Upper lobe of left lung (tissue), 6 donors: ENCODE measurements at places on chromosomes 5 and 9. TPM values are rescaled to one million over a fixed set of nuclear protein-coding genes. Genes with fewer than 3 reads are reported as not detected.
A peak's percentile ranks its signal among the peaks of the same experiment; 100 is the strongest.

The BARHL1 gene
- total RNA-seq = not detected

The PCDHGB1 gene
- total RNA-seq = 0.76 TPM

DNA sequence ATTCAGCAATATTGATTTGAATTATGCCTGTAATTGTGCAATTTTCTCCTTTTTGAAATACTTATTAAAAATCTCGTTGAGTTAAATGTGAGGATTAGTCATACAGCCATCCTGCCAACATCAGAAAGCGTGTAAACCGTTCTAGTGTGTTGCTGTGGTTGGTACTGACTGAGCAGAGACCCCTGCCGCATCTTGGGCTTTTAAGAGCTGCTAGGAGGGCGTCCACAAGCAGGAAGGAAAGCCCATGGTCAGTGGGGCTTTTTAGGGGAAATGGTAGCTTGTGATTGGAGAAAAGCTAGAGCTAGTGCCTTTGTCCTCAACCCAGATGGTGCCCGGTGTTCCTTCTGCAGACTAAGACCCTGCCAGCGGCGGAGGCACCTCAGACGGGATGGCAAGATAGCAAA is 1.3 kb downstream of the SDHA start:
- no peak for DNase-seq

- peak; percentile 24 for DNase-seq
Measured at GRCh38 chr9:33233626-33234342, 6.2 kb upstream of the SPINK4 start.

GRCh38 chr9:78470216-78470615 is 173.3 kb downstream of the PSAT1 start:
- no peak for DNase-seq

The SMIM3 gene
- 21.2 TPM for total RNA-seq

The PLGRKT gene
- total RNA-seq = 11.4 TPM

The PCDHGB6 gene
- total RNA-seq = 7.3 TPM

DNA sequence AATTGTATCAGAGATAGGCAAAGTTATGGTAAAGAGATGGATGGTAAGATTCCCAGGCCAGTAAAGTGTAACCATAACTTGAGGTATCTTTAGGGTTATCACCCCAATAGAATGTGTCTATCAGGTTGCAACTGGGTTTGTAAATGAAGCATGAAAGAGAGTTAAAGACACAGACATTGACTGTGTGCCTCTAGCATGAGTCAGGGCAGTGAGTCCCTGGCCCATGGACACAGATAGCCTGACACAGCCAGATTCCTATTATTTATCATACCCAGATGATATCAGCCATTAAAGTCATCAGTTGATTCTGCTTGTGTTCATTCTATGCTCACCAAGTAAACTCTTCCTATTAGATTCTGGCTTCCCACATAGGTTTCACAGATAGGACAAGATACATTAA is 33.5 kb upstream of the SNAPC3 start:
- DNase-seq = no peak

- no peak for DNase-seq
Measured at GRCh38 chr5:109697339-109697738, 7.6 kb downstream of the MAN2A1 start.

DNA sequence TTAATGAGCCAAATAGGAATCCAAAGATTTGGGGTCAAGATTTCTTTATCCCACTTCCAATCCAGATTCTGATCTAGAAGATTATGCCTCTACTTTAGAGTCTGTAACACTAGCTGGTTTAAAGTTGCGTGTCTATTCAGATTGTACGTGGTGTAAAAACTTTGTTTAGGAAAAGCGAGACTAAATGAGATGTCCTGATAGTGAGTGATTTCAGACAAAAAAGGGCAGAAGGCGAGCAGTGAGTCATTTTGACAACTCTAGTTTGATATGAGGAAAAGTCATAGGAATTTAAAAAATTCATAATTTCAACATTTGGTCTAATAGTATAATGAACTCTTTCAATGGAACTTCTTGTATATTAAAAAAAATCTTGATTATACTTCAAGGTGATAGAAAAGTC is 119.6 kb upstream of the KLF9 start:
- no peak for DNase-seq

- peak; percentile 77 for DNase-seq
Measured at GRCh38 chr9:91724068-91724440, 226.0 kb downstream of the ROR2 start.

DNA sequence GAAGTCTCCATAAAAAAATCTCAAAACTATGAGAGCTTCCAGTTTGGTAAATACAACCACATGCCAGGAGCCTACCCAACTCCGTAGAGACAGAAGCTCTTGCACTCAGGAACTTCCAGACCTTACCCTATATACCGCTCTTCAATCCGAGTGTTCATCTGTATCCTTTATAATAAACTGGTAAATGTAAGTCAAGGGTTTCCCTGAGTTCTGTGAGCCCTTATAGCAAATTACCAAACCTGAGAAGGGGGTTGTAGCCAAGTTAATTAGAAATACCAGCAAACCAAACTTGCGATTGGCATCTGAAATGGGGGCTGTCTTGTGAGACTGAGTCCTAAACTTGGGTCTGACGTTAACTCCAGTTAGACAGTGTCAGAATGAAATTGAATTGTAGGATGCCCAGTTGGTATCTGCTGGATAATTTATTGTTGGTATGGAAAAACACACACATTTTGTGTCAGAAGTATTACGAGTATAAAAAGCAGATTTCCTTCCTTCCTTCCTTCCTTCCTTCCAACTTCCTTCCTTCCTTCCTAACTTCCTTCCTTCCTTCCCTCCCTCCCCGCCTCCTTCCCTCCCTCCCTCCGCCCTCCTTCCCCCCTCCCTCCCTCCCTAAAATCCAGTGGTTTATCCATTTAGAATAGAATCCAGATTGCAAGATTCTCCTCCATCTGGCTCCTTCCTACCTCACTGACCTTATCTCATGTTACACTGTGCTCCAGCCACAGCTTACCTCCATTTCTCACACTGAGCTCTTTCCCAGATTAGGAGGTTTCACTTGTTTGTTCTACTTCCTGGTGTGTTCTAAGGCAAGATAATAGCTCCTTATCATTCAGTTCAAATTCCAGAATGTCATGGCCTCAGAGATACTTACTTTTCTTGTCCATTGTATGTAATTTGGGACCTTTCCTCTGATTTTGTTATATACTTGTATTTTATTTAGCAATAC is 196.7 kb downstream of the WDR70 start:
- DNase-seq = no peak

The UBQLN1 gene
- total RNA-seq = 87.4 TPM

The ORM2 gene
- total RNA-seq = 5.5 TPM

- no peak for DNase-seq
Measured at GRCh38 chr9:125428060-125428901, 166.7 kb downstream of the GAPVD1 start.

The FRMPD1 gene
- 0.23 TPM for total RNA-seq

DNA sequence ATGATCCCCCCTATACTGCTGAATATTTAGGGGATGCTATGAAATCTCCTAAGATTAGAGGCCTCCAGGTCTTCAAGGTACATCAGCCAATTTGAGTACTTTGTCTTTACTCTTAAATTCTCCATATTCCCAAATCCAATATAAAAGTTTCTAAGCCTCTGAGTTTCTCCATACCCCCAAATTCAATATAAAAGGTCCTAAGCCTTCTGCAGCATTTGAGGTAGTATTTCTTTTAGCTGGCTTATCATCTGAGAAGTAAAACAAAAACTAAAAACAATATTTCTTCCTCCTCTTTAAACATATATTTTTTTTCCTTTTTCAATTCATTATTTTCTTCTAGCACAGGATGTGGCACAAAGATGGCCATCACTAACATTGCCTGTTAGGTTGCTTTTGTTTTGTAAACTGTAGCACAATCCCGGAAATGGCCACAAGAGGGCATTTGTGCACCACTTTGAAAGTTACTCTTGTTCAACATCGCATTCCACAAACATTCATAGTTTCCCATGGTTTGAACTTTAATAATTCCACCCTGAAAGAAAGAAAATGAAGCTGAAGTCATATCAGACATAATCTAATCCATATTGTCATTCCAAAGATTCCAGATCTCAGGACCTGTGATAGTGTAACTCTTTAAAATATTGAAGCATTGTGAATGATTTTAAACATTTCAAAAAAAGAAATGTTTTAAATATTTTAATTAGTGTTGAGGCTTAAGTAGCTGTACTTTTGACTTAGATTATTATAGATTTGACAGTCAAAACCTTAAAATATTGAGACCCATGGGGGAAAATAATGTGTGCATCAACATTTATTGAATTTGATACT is 21.0 kb upstream of the SCGB3A2 start:
- DNase-seq = no peak

The GRIN3A gene
- not detected for total RNA-seq

The FABP6 gene
- total RNA-seq = 4.4 TPM

- no peak for DNase-seq
Measured at GRCh38 chr5:41793141-41793770, 77.0 kb downstream of the OXCT1 start.

DNA sequence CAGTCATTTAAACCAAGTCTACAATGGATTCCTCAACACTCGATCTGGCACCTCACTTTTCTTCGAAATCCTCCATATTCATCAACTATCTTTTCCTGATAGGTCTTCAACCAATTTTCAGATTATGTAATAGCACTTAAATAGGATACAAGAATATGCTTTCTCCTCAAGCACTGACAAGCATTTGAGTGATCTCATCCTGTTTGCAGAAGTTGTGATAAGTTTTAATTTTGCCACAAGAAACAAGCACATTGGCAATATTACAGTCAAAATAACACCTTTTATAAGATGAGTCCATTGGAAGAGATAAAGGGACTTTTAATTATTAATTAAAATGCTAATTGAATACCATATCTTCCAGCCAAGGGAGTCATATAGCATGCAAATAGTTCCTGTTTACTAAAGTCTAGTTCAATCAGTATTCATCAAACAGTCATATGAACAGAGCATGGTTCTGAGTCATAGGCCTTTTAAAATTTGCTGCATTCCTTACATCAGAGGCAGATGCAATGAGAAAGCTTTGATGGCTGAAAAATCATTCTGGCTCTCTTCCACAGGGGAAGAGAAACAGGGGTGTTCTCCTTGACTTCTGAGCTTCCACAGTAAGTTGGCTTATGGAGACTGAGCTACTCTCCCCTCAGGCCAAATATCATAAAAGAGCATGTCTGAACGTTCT is 32.7 kb upstream of the ZCCHC9 start:
- DNase-seq = no peak

GRCh38 chr9:96014078-96014477 is 138.6 kb downstream of the ERCC6L2 start:
- no peak for DNase-seq

GRCh38 chr5:41790038-41790776 is 80.0 kb downstream of the OXCT1 start:
- DNase-seq = no peak

DNA sequence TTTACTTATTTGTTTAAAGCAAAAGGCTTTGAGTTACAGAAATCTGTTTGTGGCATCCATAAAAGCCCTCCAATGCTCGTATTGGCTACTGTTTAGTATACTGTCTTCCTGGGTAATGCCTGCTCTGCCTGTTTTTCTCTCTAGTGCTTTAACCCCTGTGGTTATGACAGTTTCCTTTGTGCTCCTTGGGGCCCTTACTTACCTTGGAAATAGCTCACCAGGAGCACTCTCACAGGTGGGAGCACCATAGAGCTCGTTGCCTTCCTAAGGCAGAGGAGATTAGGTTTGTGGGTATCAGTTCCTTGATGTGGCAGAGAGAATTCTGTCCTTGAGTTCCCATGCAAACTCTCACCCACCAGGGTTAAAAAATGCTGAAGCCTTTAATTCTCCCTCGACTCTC is 242.8 kb downstream of the CDH18 start:
- DNase-seq = no peak

GRCh38 chr5:122844910-122845228 is 544 bp upstream of the SNX24 start:
- DNase-seq = no peak

DNA sequence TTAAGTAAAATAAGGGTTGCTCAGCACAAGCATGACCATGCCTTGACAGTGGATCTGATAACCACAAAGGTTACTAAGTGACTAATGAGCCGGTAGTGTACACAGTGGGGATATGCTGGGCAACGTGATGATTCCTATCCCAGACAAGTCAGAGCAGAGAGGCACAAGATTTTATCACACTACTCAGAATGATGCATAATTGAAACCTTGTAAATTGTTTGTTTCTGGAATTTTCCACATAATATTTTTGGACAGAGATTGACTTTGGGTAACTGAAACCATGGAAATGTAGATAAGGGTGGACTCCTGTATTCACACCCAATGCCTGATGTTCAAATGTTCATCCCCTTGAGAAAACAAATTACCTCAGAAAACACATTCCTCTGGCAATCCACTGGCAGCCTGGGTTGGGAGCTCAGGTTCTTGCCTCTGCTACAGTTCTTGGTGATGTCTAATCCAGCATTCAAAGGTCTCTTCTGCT is 16.2 kb upstream of the ERAP1 start:
- no peak for DNase-seq

The SCGB3A1 gene
- total RNA-seq = 806 TPM

The PHF24 gene
- total RNA-seq = 0.74 TPM

The FOXD4 gene
- 3.1 TPM for total RNA-seq

The SH3TC2 gene
- total RNA-seq = under 0.01 TPM

DNA sequence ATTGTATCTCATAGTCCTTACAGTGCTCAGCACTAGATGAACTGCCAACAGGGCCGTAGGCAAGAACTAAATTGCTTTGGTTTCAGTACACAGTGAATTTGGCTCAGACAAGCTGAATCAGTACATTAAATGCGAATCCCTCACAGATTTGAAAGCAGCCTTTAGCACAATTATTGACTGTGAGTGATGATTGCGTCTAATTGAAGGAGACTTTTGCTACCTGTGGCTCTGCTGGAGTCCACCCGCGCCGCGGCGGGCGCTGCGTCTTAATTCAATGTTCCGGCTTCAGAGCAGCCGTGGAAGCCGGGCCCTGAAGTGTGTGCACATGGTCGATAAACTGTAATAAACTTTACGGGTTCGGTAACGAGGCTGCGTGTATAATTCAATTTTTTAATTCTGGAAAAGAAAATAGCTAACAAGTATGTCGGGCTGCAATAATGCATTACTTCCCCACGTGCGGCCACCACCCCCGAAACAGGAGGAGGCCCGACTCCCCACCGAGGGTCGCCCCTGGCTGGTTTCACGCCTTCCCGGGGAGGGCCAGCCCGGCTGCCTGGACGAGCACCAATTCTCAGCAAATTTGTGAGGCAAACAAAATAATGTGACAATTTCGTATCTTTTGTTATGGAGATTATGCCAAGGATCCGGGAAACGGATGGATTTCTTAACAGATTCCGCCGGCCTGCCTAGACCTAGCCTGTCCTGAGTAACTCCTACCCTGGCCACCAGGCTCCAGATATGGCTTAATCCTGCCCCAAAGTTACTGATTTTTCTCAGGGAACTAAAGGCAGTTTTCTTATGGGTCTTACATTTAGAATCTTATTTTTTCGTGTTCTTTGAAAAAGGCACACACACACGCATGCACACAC is 269.4 kb upstream of the IRX1 start:
- DNase-seq = no peak

DNA sequence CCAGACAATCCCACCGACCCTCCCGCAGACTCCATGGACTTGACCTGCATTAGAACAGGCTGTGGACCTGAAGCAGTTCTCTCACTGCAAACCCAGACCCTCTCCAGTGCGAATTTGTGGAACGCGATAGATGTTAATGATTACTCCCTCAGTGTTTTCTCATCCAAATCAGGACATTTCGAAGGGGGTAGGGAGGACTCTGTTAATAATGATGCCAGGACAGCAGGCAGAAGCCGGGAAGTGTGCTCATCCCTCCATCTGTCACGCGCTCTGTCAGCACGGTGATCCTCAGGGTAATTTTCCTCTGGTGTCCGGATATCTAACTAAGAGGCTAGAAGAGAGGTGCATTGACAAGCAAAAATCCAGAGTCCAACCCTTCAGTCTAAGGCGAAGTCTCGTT is 18.8 kb downstream of the RAPGEF1 start:
- DNase-seq = no peak

The CDH9 gene
- total RNA-seq = not detected
